Stimulated activated CD4-positive, alpha-beta T cell treated with anti-CD3 and anti-CD28 coated beads, Interleukin-2, amount 100 ng/mL, for 24 hours (primary cell): ENCODE measurements at places on chromosomes 1 and 21.

DNA sequence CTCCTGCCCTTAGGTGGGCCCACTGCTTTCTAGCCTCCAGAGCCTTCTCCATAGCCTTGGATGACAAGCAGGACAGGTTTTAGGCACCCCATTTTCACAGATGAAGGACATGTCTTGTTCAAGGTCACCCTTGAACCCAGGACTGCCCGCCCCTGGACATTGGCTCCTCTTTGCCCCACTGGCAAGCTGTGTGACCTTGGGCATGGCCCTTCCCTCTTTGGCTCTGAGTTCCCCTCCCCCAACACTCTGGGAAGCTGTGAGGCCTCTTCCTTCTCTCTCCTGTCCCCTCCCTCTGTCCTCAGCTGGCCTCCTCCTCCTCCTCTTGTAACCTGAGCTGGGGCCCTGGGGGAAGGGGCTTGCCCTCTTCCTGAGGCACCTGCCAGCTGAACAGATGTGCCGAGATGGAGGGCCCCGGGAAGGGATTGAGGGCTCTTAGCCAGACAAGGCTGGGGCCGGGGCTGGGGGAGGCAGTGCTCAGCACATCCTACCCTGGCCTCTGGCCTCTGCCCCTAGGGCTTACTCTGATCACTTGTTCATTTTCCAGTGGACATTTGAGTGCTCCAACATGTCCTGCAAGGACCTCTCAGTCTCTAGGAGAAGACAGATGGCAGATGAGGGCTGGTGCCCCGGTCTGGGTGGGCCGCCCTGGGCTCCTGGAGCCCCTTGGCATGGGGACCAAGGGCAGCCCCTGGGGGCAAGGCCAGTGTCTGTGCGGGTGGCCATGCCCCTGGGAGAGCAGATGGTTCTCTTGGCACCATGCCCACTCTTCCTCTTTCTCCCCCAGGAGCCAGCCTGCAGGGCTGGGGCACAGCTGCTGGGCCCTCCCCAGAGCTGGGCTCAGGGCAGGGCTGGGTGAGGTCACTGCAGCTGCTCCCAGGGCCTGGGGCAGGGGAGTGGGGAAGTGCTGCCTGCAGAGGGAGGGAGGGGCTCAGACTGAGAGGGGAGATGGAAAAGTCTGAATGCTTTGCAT lies 10.7 kb downstream of the FOXO6 start:
- DNase-seq, result no peak

- no peak for DNase-seq
Measured at GRCh38 chr1:8473121-8473875, 155.4 kb downstream of the SLC45A1 start.

GRCh38 chr1:20702416-20702815 lies 15.4 kb downstream of the KIF17 start:
- no peak for DNase-seq

DNA sequence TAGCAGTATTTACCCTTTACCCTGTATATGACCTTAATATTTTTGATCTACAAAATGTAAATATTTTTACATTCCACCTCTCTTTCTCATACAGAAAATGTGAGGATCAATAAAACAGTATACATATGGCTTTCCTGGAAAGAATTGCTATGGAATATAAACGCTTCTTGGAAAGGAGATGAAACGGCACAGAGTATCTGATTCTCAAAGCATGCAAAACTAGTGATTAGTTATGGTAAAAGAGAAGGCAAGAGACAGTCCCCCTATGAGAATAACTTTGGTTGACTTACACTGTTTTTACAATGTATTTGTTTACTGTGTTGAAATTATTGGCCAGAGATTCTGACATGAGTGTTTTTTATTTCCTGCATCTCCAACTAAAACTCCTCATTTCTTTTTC lies 204.6 kb upstream of the C21orf91 start:
- DNase-seq, result no peak

- DNase-seq, result no peak
Measured at GRCh38 chr1:30196457-30196856, 526.9 kb downstream of the MATN1 start.

GRCh38 chr21:40671716-40672115 lies 175.2 kb downstream of the DSCAM start:
- no peak for DNase-seq

GRCh38 chr1:47608296-47608875 lies 170.5 kb downstream of the FOXD2 start:
- no peak for DNase-seq

DNA sequence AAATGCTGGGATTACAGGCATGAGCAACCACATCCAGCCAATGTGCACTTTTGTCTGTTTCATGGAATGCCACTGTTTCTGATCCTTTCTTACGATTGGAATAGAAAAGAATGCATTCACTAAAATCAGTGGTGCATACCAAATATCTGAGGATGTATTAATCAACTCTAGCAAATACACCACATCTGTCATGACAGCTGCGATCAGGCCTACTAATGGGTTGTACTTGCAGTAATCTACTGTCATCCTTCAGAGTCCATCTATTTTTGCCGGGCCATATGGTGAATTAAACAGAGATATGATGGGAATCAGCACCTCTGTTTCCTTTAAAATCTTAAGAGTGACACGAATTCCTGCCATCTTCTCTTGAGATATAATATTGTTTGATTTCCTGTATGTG lies 8.5 kb upstream of the USP1 start:
- no peak for DNase-seq
